Effector CD8-positive, alpha-beta T cell (primary cell): ENCODE measurements at places on chromosomes 2 and 18.

- DNase-seq, result no peak
Observed at GRCh38 chr2:200913654-200914053, 24.5 kb downstream of the NIF3L1 start.

DNA sequence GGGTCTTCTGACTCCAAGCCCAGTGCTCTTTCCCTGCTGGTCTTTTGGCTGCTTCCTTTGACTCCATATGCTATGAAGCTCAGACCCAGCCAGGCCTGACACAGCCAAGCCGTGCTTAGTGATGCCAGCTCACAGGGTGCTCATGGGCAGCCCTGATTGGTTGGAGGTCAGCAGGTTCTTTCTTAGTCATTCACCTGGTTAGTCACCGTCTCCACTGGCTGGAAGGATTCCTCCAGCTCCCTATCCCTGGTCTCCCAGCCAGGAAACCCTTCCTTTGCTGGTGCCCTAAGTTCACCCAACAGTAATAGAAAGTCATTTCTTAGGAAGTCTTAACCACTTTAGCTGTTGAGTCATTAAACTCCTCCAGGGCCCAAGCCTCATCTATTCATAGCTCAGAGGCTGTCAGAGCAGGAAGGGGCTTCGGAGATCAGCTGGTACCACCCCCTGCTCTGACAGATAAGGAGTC lies 3.9 kb downstream of the KCNK3 start:
- DNase-seq, result no peak

- no peak for DNase-seq
Observed at GRCh38 chr2:80338794-80339193, 34.2 kb upstream of the LRRTM1 start.

GRCh38 chr2:151408788-151409600 lies 708 bp upstream of the RIF1 start:
- no peak for DNase-seq

DNA sequence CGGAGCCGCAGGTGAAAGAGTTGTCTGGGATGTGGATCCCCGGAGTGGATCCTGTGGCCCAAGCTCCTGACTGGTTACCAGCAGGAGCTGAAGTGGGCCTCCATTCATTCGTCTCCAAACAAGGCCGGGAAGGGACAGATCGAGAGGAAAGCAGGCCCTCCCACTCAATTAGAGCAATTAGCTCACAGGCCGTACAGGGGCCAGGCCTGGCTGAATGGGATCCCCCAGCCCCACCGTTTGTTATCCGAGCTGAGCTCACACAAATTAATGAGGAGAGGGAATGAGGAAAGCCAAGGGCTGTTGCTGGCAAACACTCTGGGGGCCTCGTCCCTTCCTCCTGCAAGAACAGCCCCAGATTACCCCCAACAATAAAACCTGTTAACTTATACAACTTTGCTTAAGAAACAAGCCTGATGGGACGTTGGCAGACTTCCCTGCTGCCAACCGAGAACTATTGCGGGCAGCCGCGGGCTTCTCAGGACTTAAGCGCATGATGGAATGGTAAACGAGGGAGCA lies 338.0 kb downstream of the BCL11A start:
- DNase-seq, result no peak

- DNase-seq, result no peak
Observed at GRCh38 chr2:83742117-83742782, 716.8 kb downstream of the SUCLG1 start.
